Right atrium auricular region (tissue), 2 donors: ENCODE measurements at places on chromosomes 11 and 22. TPM values are rescaled to one million over a fixed set of nuclear protein-coding genes. Genes with fewer than 3 reads are reported as not detected.

DNA sequence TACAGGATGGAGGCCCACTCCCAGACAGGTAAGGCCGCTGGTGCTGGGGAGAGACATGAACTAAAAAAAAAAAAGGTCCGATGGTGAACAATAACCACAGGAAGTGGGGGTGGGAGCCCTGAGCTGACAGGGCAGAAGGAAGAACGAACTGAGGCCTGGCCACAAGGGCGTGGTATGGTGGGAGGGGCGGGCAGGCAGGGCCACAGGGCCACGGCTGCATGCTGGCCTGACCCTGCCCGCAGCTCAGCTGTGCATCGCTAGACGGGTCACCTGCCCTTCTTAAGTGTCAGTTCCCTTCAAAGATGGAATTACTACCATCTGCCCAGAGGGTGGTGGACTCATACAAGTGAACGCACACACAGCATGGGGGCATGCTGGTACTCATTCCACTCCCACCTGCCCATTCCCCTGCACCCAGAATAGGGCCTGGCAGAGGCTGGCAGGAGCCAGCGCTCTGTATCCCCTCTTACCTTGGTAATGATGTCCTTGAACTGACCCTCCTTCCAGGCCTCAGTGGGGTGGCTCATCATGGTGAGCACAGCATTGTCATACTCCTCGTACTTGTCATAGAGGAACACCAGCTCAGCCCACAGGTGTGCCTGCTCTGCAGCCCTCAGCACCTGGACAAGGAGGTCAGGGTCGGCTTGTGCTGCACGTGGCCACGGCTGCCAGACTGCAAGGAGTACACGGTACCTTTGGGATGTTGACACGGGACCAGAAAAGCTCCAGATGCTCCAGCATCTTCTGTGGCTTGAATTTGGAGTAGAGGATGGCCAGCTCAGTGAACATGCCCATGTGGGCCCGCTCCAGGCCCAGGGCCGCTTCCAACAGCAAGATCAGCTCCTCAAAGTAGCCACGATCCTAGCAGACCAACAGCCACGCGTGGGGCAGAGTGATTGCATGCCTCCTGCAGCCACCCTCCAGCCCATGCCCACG is 17.5 kb upstream of the SLC25A1 start:
- no peaks in the 10 kb centered on the region for H3K27me3 ChIP-seq
- no peaks in the 10 kb centered on the region for H3K4me1 ChIP-seq
- DNase-seq: no peak
- no peak overlapping the region for H3K27ac ChIP-seq
- H3K36me3 ChIP-seq: peaks cover 11% of the 10 kb centered on the region

DNA sequence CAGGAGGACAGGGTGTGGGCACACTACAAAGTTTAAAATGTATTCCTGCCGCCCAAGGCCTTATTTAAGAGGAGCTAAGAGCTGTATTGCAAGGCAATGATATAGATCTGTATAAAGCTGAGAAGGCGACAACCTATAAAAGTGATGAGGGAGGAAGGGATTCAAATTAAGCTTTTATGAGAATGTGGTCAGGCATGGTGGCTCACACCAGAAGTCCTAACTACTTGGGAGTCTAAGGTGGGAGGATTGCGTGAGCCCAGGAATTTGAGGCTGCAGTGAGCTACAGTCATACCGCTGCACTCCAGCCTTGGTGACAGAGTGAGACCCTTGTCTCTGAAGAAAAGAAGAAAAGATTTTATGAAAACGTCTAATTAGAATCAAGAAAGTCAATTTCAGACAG is 9.7 kb upstream of the GLB1L3 start:
- no peak for DNase-seq
- no peaks in the 10 kb centered on the region for H3K4me1 ChIP-seq
- peaks cover 24% of the 10 kb centered on the region for H3K36me3 ChIP-seq
- H3K4me3 ChIP-seq: no peak overlapping the region
- no peak overlapping the region for H3K27ac ChIP-seq
- H3K27me3 ChIP-seq: no peaks in the 10 kb centered on the region

GRCh38 chr22:29821291-29822016 is 16.6 kb downstream of the ASCC2 start:
- peak overlapping the region; percentile 55 for H3K27ac ChIP-seq
- H3K36me3 ChIP-seq: peaks cover 48% of the 10 kb centered on the region
- peaks cover 26% of the 10 kb centered on the region for H3K4me1 ChIP-seq
- no peak overlapping the region for H3K4me3 ChIP-seq

DNA sequence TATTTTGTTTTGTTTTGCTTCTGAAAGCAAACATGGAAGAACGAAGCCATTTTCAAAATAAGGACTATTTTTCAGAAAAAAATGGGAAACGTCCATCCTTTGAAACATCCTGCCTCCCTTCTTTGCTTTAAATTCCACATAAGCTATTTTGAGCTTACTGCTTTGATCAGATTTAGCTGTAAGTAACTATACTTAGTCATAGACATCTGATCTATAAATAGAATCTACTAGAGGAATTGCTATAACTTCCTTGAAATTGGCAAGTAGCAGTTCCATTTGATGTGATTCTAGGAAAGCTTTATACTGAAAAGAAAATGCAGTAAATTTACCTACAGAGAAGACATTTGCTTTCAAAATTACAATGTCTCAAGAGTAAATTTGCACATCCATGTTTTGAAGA is 305.8 kb downstream of the TTC28 start:
- peaks cover 18% of the 10 kb centered on the region for H3K4me1 ChIP-seq
- DNase-seq: no peak
- H3K4me3 ChIP-seq: no peak overlapping the region
- no peaks in the 10 kb centered on the region for H3K36me3 ChIP-seq
- H3K27ac ChIP-seq: no peak overlapping the region
- no peaks in the 10 kb centered on the region for H3K27me3 ChIP-seq

- peaks cover 11% of the 10 kb centered on the region for H3K36me3 ChIP-seq
- no peak for DNase-seq
- H3K27me3 ChIP-seq: no peaks in the 10 kb centered on the region
- no peaks in the 10 kb centered on the region for H3K4me1 ChIP-seq
- H3K27ac ChIP-seq: no peak overlapping the region
- no peak overlapping the region for H3K4me3 ChIP-seq
These were observed 38.0 kb upstream of the CSNK1E start for GRCh38 chr22:38355275-38355674.

- H3K36me3 ChIP-seq: no peaks in the 10 kb centered on the region
- no peak overlapping the region for H3K27ac ChIP-seq
- no peak for DNase-seq
- H3K4me1 ChIP-seq: no peaks in the 10 kb centered on the region
These were observed 105.1 kb downstream of the FANCF start for GRCh38 chr11:22520521-22520920.

- no peaks in the 10 kb centered on the region for H3K27me3 ChIP-seq
- peak; percentile 68 for DNase-seq
- no peak overlapping the region for H3K27ac ChIP-seq
- no peaks in the 10 kb centered on the region for H3K4me1 ChIP-seq
- no peaks in the 10 kb centered on the region for H3K36me3 ChIP-seq
These were observed 122.4 kb downstream of the WT1 start for GRCh38 chr11:32312865-32313403.

NLRX1 gene
- total RNA-seq: 16.9 TPM

ISX gene
- total RNA-seq: not detected

DNA sequence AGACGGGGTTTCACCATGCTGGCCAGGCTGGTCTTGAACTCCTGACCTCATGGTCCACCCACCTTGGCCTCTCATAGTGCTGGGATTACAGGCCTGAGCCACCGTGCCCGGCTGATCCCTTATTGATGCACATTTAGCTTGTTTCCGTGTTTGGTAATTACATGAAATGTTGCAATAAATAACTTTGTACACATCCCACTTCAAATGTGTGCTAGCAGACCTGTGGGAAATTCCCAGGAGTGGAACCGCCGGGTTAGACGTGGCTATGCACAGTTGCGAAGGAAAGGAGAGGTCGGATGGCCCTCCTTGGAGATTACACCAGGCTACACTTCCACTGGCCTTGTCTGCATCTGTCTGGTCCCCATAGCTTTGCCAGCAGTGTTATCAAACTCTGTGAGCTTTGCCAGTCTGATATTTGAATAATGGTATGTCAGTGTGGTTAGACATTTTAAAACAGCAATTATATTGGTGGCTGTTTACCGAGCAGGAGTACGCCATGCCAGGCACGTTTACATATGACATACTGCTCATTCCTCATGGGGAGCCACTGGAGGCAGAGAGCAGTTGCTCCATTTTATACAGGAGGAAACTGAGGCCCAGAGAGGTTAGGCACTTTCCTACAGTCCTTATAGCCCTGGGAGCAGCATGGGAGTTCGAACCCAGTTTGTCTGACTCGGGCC is 27.2 kb upstream of the SYT7 start:
- DNase-seq: no peak
- H3K4me1 ChIP-seq: peaks cover 27% of the 10 kb centered on the region
- no peaks in the 10 kb centered on the region for H3K36me3 ChIP-seq
- no peak overlapping the region for H3K4me3 ChIP-seq
- H3K27ac ChIP-seq: no peak overlapping the region
- no peaks in the 10 kb centered on the region for H3K27me3 ChIP-seq

DNA sequence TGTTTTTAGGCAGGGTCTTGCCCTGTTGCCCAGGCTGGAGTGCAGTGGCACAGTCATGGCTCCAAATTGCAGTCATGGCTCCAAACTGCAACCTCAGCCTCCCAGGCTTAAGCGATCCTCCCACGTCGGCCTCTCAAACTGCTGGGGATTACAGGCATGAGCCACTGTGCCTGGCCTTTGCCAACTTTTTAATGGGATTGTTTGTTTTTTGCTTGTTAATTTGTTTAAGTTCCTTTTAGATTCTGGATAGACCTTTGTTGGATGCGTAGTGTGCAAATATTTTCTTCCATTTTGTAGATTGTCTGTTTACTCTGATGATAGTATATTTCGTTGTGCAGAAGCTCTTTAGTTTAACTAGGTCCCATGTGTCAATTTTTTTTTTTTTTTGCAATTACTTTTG is 10.0 kb upstream of the SCGB1D1 start:
- H3K4me3 ChIP-seq: no peak overlapping the region
- DNase-seq: no peak
- H3K4me1 ChIP-seq: no peaks in the 10 kb centered on the region
- no peaks in the 10 kb centered on the region for H3K36me3 ChIP-seq
- H3K27me3 ChIP-seq: no peaks in the 10 kb centered on the region
